ENCODE measurements at places on chromosomes 4 and X.
A peak's percentile ranks its signal among the peaks of the same experiment; 100 is the strongest.

- no peak for DNase-seq
These were observed 107.8 kb upstream of the MYOZ2 start for GRCh38 chr4:119027811-119028210.

DNA sequence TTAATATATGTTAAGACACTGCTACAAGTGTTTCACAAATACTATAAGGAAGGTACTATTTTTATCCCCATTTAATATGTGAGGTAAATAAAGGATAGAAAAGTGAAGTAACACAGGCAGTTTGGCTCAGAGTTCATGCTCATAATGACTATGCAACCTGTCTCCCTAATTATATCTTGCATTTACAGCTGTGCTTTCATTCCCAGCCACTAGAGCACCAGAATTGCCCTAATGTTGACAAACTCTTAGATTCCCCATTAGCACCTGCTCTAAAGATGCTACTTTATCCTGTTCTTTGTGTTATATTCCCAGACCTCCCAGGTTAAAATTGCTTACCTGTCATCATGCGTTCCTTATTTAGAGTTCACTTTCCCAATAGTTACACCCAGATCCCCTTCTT, 833.6 kb downstream of the CCSER1 start:
- no peak for DNase-seq

DNA sequence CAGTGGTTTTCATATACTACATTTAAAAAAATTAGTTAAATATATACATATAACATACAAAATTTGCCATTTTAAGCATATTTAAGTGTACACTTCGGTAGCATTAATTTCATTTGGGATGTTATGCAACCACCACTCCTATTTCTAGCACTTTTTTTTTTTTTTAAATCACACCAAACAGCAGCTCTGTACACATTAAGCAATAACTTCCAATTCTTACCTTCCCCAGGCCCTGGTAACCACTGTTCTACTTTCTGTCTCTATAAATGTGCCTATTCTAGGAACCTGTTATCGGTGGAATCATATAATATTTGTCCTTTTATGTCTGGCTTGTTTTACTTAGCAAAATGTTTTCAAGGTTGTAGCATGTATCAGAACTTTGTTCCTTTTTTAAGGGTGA, 39.1 kb downstream of the TMEM164 start:
- no peak for DNase-seq

DNA sequence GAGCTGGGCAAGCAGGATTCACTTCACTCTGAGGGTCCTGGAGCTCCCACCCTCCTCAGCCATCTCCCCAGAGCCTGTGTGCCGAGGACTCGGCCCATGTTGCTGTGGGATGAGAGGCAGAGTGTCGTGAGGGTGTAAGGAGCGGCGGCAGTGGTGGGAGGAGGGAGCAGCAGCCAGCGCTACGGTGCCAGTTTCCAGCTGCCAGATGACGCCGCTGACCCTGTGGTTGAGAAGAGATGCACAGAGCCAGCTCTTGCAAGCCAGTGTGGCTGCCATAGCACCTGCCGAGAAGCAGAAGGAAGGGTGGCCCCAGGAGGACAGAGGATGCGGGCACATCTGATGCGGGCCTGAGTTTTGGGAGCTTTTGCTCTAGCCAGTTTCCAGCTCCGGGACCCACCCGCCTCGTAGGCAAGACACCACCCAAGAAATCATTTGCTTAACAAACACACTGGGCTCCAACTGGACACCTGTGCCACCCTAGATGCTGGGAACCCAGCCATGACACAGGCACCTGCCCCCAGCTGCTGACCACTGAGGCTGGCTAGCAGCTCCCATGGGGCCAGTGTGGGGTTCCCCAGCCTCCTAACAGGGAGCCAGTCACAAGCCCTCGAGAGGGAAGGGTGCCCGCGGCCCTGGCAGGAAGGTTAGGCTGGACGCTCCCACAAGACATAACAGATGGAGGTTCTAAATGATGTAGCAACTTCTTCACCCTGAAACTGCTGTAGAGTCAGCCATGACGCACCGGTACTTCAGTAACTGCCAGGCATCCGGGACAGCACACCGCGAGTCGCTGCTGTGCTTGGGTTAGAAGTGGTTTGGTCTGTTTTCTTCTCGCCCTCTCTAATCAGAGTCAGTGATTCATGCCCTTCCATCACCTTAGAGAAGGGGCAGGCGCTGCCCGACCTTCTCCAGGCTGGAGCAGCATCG, 8.9 kb downstream of the MSANTD1 start:
- DNase-seq: peak; percentile 58

- DNase-seq: no peak
These were observed 52.8 kb upstream of the CLDN24 start for GRCh38 chr4:183374950-183375555.

DNA sequence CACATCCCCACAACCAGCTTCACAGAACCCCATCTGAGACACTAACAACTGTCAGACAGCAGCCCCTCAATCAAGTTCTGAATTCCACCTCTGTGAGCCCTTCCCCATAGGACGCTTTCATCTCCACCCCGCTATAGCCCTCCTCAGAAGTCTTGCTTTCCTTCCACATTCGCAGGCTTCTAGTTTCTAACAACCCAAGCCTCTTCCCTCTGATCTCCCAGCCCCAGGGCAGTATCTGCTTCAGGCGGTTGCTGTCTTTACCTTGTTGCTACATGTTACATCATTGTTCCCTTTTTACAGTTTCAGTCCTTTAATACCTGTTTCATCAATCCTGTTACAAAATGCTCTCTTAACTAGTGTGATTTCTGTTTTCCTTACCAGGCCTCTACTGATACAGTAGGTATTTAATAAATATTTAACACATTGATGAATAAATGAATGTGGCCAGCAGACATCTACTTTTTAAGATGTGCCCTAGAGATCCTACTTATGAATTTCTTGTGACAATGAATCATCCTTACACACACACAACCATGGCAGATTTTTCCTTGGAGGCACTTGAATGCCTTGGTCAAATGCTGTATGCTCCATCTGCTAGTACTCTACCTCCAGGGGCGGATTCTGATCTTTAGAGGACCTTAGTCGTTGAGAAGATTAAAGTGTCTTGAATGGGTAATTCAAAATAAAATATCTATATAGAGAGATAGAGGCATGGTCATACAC, 164.7 kb upstream of the SLIT2 start:
- DNase-seq: no peak

DNA sequence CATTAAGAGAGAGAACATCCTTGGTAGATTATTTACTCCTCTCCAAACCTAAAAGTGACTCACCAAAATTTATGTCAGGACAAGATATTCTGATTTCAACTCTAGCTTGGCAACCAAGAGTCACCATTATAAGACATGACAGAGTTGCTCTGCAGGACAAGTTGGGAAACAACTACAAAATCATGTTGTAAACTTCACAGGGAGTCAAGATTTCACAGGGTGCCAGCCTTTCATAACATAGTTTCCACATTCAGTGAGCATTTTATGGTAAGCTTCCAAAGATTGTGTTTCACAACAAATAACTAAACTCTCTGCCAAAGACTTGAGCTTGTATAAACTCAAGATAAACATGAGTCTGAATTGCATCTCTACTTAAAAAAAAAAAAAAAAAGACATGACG, 121.0 kb upstream of the DIAPH2 start:
- DNase-seq: no peak

- no peak for DNase-seq
These were observed 431.8 kb downstream of the KCTD8 start for GRCh38 chr4:44016570-44017421.

DNA sequence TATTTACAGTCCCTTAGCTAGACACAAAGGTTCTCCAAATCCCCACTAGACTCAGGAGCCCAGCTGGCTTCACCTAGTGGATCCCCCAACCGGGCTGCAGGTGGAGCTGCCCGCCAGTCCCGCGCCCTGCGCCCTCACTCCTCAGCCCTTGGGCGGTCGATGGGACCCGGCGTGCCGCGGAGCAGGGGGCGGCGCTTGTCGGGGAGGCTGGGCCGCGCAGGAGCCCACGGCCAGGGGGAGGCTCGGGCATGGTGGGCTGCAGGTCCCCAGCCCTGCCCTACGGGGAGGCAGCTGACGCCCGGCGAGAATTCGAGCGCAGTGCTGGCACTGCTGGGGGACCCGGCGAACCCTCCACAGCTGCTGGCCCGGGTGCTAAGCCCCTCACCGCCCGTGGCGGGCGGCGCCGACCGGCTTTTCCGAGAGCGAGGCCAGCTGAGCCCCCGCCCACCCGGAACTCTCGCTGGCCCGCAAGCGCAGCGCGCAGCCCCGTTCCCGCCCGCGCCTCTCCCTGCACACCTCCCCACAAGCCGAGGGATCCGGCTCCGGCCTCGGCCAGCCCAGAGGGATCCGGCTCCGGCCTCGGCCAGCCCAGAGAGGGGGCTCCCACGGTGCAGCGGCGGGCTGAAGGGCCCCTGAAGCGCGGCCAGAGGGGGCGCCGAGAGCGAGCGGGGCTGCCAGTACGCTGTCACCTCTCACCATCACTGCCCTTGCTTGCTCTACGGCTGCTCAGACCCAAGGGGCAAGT, 39.4 kb downstream of the WFS1 start:
- DNase-seq: peak; percentile 8

DNA sequence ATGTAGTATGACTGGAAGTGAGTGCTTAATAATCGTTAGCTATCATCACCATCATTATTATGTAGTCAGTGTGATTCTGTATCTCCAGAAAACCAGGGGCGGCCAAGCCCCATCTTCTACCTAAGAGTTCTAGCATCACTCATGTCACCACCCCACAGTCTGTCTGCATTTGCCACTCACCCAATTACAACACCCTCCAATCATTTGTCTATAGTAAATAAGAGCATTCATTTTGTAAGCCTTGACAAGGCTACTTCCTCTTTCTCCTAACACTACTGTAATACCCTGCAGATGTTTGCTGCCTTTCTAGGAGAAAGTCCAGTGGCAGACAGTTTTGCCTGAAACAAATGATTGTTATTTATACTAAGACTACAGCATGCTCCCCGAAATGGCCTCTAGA, 15.8 kb upstream of the IL21 start:
- no peak for DNase-seq

DNA sequence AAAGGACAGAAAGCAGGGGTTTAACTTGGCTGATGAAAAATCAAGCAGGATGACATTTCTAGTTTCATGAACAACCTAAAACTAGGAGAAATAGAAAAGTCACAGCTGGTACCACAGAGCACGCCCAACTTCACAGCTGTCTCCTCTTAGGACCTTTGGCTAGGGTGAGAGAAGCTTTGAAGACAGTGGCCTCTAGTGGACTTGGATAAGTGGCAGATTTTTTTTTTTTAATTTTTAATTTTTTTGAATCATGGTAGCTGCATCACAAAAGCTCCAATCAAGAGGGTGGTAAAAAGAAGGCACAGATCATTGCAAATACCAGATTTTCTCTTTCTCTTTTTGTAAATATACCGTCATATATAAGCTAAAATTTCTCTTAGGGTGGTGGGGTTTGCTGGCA, 20.2 kb upstream of the MAP3K15 start:
- DNase-seq: peak; percentile 20

DNA sequence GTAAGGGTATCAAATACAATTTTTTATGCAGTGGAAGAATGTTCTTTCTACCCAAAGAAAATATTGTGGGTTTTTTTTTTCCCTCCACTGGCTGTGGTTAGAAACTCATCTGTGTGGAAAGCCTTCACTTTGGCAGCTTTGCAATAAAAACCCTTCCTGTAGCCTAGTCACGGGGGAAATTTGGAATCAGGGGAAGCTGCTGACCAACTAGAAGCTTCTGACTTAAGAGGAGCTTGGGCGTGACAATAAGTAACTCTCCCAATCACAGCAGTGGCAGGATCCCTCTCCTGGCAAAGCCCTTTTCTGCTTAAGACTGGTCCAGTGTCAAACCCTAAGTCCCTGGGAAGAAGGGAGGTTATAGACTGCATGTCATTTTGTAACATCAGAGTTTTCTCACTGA, 87.9 kb downstream of the LRRC66 start:
- DNase-seq: peak; percentile 51

GRCh38 chr4:28759064-28759463, 1898.4 kb downstream of the STIM2 start:
- DNase-seq: peak; percentile 28

DNA sequence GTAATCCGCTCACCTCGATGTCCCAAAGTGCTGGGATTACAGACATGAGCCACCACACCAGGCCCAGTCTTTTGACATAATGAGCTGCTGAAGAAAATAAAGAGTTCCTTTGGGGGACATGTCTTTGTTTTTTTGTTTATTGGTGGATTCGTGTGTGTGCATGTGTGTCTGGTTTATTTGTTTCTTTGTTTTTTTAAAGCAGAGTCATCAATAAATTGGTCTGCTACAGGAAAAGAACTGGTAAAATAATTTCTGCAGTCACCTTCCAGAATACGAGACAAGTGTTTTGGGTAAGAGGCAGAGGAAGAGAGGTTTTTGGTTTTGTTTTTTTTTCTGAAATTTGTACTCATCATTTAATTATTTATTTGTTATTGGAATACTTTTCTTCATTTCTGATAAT, 51.5 kb upstream of the PPP3CA start:
- DNase-seq: no peak

DNA sequence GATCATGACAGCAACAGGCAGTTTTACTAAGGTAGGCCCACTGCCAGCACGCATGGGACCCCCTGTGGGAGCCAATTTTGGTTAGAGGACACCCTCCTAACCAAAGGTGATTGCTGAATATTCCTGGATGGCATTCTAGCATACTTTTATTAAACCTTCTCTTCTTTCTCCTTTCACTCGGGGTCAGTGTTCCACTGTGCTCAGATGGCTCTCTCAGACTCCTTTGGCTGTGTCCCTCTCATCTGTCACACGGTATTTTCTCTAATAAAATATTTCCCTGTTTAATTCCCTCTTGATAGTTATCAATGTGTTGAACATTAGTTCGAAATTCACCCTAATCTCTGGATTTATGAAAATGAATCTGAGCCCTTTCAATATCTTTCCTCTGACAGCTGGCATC, 1315.3 kb downstream of the FSTL5 start:
- no peak for DNase-seq

GRCh38 chr4:188439641-188440311, 300.5 kb downstream of the TRIML1 start:
- peak; percentile 27 for DNase-seq

DNA sequence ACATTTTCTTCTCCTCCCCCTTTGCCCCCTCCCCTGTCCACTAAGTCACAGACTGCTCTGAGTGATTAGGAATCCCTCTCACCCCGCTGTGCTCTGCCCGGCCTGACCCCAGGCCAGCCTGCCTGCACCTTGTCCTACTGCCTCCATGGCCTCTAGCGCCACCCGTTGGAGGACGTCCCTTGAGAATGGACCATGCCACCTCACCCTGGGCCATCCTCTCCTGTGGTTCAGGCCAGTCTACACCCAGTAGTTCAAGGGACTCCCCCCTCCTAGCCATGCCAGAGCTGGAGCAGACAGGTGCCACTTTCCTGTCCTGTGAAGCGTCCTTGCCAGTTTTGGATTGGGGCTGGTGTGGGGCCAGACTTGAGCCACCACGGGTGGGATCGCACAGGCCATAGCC, 9.7 kb upstream of the IRAK1 start:
- no peak for DNase-seq

DNA sequence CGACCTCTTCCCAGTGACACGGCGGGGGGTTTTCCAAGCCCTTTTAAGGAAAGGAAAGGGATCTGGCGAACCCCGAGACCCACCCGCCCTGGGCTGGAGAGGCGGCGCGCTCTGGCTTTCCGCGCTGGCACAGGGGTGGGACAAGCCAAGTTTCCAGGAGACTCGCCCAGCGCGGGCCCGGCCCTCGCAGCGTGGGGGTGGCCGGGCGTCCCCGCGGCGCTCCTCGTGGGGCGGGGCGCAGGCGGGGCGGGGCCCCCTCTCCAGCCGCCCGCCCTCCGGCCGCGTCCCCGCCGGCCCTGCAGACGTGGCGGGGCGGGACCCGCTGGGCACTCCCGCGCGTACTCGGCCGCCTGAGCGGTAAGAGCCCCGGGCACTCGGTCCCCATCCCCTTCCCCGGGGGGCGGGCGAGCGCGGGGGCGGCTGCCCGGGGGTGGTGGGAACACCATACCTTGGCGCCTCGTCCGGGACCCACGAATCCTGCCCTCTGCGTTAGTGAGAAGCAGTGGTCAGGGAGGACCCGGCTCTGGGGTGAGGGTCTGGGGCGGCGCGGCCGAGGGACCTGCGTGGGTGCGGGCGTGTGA, at the start of gene FAM114A1:
FAM114A1 (plus strand) TSS at position 329 of the 581 bp plus-strand sequence. CDS start 10,273 bp downstream, outside the sequence.
- peak; percentile 90 for DNase-seq

Measured in fibroblast of skin of right biceps (primary cell).